ENCODE measurements at places on chromosomes 1 and 21. TPM values are rescaled to one million over a fixed set of nuclear protein-coding genes. Genes with fewer than 3 reads are reported as not detected.
A peak's percentile ranks its signal among the peaks of the same experiment; 100 is the strongest.

Gene TTC39A
- 72.1 TPM for total RNA-seq

Gene TCEA3
- 31.2 TPM for total RNA-seq

Gene TFF1
- 0.98 TPM for total RNA-seq

- no peak for DNase-seq
Measured at GRCh38 chr1:95245029-95245428, 11.0 kb downstream of the RWDD3 start.

GRCh38 chr1:184146202-184146601 lies 94.7 kb downstream of the TSEN15 start:
- DNase-seq, result no peak

DNA sequence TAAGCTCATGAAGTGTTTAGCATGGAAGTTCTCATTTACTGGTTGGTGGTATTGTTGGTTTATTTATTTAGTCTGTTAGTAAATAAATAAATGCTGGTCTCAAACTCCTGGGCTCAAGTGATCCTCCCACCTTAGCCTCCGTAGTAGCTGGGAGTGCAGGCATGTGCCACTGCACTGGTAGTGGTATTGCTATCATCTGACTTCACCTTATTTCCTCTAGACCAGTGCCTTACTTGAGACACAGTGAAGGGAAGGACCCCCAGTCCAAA lies 1.4 kb upstream of the SLC2A1 start:
- DNase-seq, result no peak

DNA sequence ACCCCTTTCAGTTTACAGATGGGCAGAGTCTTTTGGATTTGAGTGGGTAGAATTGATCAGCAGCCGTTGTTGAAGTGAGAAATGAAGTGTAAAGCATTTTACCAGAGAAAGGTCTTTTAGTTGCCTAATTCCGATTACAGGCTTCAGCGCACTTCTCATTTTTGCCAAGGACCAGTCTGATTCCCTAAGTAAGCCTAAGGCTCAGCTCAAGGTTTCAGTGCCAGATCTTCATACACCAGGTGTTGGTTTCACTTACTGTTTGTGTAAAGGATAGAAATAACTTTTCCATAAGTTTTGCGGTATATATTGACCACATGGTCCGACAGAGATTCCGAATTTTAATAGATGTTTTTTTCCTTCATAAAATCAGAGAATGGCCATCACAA lies 83.9 kb upstream of the BMP8A start:
- no peak for DNase-seq

DNA sequence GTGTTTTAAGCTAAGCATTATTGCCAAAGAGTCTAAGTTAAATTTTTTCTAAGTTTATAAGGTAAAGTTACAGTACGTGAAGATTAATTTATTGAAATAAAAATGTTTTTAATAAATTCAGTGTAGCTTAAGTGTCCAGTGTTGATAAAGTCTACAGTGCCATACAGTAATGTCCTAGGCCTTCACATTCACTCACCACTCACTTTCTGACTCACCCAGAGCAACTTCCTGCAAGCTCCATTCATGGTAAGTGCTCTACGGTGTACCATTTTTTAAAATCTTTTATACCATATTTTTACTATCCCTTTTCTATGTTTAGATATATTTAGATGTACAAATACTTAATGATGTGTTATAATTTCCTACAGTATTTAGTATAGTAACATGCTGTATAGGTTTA lies 173.2 kb downstream of the CACNA1E start:
- no peak for DNase-seq

DNA sequence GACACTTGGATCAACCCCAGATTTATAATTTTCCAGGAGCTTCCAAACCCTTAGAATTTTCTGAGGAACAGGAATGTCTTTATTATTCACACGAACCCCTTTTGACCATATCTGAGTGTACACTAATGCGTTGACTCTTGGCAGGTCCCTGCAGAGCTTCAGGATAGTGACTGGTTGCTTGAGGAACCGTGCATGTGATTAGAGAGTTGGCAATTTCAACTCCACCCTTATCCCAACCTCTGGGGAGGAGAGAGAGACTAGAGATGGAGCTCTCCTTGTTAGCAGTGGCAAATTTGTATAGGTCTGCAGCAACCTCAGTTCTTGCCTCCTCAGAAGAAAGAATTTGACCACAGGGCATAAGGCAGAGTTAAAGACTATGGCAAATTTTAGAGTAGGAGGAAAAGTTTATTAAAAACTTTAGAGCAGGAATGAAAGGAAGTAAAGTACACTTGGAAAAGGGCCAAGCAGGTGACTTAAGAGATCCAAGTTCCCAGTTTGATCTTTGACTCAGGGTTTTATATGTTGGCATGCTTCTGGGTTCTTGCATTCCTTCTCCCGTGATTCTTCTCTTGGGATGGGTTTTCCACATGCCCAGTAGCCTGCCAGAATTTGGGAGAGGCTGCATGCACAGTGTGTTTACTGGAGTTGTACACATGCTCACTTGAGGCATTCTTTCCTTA lies 93.8 kb upstream of the ETV3 start:
- no peak for DNase-seq

DNA sequence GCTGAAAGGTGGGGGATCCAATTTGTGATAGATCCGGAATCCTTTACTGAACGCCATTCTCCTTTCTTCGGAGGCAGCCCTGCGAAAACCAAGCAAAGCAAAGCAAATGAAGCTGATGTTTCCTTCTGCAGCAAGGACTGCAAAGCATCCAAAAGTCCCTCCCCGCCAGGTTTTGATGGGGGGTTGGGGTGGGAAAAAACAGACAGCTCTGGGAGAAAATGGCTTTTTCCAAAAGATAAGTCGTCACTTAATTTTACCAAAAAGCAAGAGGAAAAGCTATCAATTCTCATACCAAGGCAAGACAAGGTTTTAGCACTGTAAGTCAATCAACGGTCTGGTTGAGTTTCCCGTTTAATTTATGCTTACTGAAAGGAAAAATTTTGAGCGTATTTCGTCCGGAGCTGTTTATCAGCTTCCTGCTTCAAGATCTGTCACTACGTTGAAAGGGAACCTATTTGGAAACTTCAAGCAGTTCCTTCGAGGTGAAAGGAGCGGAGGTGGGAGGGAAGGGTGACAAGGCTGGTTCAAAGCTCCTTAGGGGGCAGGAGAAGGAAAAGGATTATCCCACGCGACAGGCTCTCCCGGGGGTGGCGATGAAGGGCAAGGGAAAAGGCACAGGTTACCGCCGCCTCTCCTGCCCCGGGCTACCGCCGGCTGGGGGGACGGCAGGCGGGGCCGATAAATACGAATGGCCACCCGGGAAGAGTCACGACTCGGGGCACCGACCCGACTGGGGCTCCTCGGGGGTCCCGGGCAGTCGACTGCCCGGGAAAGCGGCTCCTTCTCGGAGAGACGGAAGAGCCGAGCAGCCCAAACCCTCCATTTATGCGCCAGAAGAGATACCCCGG lies 750 bp downstream of the SYNJ1 start:
- peak; percentile 20 for DNase-seq

DNA sequence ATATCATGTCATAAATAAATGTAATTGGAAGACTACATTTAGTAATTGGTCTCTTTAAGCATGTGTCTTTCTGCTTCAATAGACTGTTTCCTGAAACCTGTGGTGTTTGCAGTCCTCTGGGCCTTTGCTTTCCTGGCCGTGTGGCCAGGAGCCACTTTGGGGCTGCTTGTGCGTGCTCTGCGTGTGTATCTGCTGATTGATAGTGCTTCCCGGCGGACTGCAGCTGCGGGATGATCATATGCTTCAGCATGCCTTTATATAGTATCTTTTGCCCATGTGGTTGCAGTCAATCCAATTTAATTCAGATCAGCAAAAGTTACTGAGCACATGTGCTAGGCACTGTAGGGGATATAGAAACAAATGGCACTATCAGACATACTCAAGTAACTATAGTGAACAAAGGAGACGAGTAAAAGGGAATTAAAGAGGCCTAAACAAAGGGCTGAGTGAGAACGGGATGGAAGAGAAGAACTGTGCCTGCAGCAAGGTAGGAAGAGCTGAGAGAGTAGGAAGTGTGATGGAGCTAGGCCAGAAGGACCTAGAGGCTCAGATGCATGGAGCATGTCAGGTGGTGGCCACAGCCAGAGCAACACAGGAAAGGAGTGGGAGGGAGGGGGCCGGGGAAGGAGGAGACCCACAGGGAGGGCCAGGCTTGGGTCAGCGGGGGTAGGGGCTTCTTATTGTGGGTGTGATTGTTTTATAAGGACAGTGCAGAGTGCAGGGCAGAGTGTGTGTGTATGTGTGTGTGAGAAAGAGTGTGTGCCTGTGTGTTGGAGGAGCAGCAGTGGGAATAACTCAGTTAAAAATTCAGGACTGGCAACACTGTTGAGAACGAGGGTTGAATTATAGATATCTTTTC lies 27.2 kb upstream of the TTF2 start:
- DNase-seq, result no peak

DNA sequence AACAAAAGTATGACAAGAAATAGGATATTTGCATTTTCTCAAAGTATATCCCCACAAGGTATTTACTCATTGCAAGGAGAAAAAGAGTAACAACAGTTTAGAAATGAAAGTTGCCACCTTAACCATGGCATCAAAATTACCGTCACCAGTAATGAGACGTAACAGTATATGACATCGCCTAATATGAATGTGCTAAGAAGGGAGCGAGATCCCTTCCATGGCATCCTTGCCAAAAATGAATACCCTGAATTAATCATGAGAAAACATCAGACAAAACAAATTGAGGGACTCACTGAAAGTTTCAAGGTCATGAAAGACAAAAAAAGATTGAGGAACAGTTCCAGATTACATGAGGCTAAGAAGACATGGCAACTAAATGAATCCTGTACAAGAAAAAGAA lies 78.9 kb upstream of the MROH9 start:
- DNase-seq, result no peak

DNA sequence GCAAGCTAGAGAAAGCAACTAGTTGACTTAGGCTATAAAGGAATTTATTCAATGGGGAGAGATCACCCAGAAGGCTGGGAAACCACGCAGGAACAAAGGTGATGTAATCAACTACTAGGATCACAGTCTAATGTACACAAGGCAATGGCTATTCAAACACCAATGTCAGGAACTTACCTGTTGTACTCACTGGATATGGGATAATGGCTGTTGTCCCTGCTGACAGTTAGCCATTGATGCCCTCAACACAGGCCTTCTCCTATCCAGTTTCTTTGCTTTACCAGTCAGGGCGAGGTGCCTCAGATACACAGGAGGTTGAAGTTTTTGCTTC lies 32.3 kb downstream of the C21orf91 start:
- DNase-seq, result no peak

GRCh38 chr1:77044133-77044849 lies 174.9 kb downstream of the PIGK start:
- DNase-seq, result no peak

All from breast epithelium (tissue), 4 donors.